ENCODE measurements at places on chromosomes 12 and 14.
A peak's percentile ranks its signal among the peaks of the same experiment; 100 is the strongest.

DNA sequence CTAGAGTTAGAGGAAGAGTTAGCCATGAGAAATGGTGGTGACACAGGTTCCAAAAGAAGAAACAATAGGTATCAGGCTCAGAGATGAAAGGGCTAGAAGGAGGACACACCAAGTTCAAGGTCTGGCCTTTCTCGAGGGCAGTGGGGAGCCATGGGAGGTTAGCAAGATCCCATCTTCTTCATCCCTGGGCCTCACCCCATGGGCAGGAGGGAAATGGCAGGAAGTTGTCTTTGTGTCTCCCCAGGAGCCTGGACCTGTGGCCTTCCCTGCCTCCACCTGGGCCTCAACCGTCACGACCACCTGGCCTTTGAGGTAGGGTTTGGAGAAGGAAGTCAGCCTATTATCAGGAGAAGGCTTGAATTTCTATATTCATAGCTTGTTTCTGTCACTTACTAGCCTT is 5.8 kb upstream of the AQP2 start:
- DNase-seq, result peak; percentile 6

DNA sequence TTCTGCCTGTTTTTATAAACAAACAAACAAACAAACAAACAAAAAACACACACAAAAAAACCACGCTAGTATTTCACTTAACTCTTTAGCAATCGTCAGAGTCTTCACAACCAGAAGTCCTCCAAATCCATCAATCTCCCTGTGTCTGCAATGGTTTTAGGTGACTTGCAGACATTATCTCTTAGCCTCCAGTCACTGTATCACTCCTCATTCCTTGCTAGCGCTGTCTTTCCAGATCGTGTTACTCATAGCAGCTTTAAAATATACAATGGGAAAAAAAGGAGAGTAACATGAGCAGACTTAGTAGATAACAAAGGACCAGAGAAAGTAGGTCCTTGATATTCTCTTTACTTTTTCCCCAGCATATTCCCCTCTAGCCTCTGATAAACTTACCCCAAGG is 15.5 kb upstream of the ETNK1 start:
- no peak for DNase-seq

DNA sequence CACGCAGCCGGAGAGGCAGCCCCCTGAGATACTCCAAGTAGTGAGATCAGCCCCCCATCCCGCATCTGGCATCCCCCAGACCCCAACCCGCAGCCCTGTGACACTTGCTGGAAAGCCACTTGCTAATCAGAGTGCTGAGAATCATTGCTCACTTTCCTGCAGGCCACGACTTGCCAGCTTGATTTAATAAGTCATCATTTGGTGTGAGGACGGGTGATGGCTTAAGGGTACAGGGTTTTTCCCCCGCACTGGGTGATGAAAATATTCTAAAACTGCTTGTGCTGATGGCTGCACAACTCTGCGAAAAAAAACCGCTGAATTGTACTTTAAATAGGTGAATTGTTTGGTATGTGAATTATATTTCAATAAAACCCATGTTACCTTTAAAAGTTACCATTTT is 171.2 kb downstream of the FOXN3 start:
- no peak for DNase-seq

- no peak for DNase-seq
Observed at GRCh38 chr12:105444653-105445102, 114.2 kb downstream of the C12orf75 start.

GRCh38 chr14:101217080-101217463 is 313.6 kb upstream of the RTL1 start:
- DNase-seq, result no peak

GRCh38 chr14:50410071-50410470 is 13.4 kb upstream of the CDKL1 start:
- no peak for DNase-seq

DNA sequence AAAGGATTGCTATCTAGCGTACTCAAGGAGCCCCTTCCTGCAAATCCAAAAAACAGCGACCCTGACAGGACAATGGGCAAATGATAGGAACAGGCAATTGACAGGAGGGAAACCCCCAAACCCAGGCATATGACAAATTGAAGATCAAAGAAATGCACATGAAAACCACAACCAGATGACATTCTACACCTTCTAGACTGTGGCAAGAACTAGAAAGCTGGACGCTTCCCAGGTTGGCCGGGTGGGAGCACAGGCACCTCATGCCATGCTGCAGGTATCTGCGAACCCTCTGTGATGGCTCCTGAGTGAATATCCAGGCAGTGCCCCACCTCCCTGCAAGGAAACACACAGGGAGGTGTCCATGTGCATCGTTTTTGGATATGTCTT is 37.1 kb downstream of the CMKLR1 start:
- no peak for DNase-seq

DNA sequence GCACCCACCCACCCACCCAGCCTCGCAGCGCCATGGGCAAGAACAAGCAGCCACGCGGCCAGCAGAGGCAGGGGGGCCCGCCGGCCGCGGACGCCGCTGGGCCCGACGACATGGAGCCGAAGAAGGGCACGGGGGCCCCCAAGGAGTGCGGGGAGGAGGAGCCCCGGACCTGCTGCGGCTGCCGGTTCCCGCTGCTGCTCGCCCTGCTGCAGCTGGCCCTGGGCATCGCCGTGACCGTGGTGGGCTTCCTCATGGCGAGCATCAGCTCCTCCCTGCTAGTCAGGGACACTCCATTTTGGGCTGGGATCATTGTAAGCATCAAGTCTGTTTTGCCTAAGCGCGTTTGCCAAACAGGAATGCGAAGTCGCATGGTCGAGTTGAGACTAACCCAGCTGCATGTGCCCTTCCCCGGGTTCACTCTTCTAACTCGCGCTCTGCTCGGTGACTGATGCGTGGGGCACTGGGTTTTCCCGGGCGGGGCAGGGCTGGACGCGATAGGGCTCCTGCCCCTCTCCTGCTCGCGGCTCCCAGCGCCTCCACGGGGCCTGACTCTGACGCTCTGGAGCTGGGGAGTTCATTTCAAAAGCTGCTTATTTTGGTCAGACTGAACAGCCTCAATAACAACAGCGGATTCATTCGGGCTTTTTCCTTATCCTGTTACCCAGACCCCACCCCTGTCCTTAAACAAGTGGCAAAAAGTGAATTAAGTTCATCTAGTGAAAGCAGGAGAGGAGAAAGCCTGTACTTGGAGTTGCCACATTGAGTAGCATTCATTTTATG is 458 bp downstream of the SSPN start:
- DNase-seq, result peak; percentile 67

DNA sequence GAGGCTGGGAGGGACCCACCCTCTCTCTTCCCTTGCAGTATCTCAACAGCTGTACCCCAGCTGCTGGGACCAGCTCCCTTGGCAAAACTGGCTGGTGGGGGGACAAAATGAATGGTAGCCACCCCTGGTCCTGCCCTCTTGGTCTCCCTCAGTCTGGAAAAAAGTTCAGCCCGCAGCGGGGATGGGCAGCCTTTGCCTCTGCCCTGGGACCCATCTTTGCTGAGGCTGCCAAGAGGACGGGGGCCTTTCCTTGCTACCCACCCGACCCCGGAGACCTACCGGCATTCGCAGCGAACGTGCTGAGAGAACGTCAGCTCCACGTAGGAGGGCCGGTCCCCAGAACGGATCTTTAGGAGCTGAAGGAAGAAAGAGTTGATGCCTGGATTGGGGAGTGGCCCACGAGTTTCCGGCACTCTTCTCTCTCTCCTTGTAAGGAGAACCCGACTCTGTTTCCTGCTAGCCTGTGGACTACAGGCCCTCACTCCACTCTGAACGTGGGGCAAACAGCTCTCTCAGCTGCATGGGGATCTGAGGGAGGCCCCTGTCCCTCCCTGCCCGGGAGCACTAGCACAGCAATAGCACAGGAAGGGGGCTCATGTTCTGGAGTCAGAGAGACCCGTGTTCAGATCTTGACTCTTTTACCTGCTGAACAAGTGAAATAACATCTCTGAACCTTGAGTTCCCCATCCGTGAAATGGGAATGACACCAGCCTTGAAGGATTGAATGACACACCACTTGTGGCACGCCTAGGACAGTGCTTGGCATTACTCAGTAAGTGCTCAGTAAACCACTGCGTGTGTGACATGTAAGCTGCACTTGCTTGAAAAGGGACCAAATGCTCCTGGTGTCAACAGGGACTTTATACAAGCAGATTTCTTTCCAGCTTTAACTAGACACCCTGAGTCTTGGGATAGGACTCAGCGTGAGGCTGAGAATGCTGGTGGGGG is 6.9 kb downstream of the PGF start:
- no peak for DNase-seq

- no peak for DNase-seq
Observed at GRCh38 chr14:89425931-89426330, 8.9 kb upstream of the FOXN3 start.

- no peak for DNase-seq
Observed at GRCh38 chr12:3683670-3684069, 69.2 kb downstream of the CRACR2A start.

- DNase-seq, result no peak
Observed at GRCh38 chr12:113207613-113208040, 13.6 kb upstream of the TPCN1 start.

DNA sequence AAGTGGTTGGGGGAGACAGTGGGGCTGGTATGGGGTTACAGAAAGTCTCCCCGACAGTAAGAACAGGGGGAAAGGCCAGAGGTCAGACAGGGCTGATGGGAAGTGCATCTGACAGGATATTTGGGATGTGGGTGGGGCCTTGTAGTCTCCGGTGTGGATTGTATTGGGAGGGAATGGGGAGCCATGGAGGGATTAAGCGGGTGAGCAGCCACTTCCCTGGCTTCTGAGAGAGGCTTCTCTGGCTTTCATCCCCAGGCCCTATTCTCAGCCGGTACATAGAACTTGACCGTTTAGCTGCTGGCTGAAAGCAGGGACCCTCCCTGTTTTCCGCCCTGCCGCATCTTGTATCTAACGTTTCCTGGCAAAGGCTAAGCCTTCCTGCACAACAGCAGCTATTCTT is 222.0 kb upstream of the LHX5 start:
- DNase-seq, result no peak

GRCh38 chr12:15774819-15775218 is 14.4 kb downstream of the EPS8 start:
- DNase-seq, result no peak

DNA sequence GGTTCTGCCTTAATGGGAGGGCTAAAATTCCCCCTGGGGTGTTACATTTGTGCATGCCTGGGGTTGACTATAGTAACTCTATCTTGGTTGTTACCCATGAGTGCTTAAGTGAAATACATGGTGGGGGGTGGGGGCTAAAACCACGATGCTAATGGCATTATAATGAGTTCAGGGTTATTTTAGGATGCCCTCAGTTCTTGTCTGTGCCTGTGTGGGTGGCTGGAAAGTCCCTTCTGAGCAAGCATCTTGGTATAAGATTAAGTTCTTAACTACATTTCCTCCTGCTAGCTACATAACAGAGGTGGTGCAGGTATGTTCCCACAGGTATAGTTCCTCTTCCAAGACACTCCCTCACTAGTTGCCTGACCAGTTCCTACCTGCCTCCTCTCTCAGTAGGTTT is 822.3 kb downstream of the LRFN5 start:
- DNase-seq, result no peak

DNA sequence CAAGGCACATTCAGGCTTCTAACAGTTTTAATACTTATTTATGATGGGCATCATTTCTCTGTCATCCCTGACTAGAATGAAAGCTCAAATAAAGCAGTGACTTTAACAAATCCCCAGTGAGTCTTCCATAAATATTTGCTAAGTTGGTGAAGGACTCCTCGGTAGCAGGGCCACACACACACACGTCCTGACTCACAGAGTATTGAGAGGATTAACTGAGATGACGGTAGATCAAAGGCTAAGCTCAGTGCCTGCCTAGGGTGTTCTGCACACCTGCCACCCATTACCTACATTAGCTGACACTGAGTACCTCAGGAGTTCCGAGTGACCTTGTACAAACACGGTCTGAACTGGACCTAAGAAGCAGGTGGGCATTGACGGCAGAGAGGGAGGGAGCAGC is 197.3 kb upstream of the SFSWAP start:
- no peak for DNase-seq

DNA sequence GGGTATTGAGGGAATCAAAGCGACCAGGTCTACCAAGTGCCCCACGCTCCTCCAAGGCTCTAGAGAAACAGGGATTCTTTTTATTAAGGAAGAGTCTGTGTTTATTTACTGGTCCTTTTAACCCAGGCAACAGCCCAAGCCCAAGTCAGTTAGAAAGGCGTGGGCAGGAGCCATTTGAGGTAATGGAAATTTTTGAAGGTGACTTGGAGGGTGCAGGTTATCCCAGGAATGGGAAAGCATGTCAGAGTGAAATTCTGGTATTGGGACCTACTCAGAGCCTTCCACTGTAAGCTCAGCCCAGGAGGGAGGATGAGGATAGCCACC is 2.9 kb downstream of the SLC6A12 start:
- DNase-seq, result no peak

DNA sequence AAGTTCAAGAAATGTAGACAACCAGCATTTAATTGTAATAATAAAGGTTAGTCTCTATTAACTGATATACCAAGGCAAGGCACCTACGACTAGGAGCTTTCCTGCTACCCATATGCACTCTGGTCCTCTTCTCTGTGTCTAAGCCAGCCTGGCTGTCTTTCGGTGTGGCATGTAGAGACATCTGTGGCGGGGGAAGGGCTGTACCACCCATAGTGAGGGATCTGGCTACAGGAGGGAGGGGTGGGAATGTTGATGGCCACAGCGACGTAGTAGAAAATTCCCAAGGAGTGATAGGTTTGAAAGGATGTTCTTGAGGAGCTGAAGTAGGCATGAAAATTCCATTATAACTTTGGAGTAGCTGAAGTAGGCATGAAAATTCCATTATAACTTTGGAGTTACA is 344.2 kb downstream of the ATP23 start:
- no peak for DNase-seq

DNA sequence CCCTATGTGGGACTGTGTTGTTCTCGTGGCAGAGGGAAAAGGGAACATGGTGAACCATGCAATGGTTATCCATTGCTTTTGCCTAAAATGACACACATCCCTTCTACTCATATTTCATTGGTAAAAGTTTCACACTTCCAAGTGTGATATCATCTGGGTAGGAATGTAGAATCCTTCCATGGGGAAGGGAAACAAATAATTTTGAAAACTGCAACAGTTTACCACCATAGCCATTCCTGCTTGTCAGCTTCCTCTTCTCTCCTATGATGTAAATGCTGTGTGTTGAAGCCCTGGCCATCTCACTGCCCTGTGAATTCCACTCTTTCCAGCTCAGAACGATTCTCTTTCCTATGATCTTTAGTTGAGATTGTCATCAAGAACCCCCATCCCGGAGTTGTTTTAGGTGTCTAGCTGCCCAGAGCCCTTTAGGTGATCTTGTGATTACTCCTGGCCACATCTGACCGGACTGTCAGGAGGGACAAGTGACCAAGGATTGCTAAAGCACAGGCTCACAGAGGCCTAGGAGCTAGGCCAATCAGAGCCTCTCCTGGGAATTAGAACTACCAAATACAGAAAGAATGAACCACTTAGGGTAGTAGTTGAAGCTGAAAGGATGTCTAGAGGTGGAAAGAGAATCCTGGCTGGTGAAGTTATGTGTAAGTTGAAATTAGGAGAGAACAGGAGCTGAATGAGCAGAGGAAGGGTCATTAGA is 84.6 kb downstream of the VCPKMT start:
- DNase-seq, result no peak

- no peak for DNase-seq
Observed at GRCh38 chr12:105358789-105359188, 28.3 kb downstream of the C12orf75 start.

Measured in body of pancreas (tissue), 4 donors.